Ascending aorta (tissue), 2 donors: ENCODE measurements at places on chromosomes 16 and 17. TPM values are rescaled to one million over a fixed set of nuclear protein-coding genes. Genes with fewer than 3 reads are reported as not detected.

DNA sequence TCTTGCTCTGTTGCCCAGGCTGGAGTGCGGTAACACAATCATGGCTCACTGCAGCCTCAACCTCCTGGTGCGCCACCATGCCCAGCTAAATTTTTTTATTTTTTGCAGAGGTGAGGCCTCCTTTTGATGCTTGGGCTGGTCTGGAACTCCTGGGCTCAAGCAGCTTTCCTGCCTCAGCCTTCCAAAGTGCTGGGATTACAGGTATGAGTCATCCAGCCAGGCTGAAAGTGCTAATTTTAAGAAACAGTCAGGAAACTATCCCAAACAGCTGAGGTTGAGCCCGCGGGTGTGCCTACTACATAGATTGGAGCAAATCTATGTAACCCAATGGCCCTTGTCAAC is 738 bp upstream of the XPO6 start:
- peaks cover 11% of the 10 kb centered on the region for H3K4me1 ChIP-seq
- DNase-seq, result no peak
- peak overlapping the region; percentile 86 for H3K27ac ChIP-seq
- no peaks in the 10 kb centered on the region for H3K27me3 ChIP-seq
- no peaks in the 10 kb centered on the region for H3K36me3 ChIP-seq

- no peaks in the 10 kb centered on the region for H3K4me1 ChIP-seq
- no peaks in the 10 kb centered on the region for H3K36me3 ChIP-seq
- no peaks in the 10 kb centered on the region for H3K27me3 ChIP-seq
- H3K27ac ChIP-seq, result no peak overlapping the region
These were observed 139.5 kb downstream of the MSI2 start for GRCh38 chr17:57395721-57396321.

GRCh38 chr16:29814592-29814991 is 1.4 kb upstream of the PAGR1 start:
- no peak overlapping the region for H3K4me3 ChIP-seq
- H3K27ac ChIP-seq, result peak overlapping the region; percentile 88
- no peaks in the 10 kb centered on the region for H3K27me3 ChIP-seq
- peaks cover 51% of the 10 kb centered on the region for H3K4me1 ChIP-seq
- no peak for DNase-seq

DNA sequence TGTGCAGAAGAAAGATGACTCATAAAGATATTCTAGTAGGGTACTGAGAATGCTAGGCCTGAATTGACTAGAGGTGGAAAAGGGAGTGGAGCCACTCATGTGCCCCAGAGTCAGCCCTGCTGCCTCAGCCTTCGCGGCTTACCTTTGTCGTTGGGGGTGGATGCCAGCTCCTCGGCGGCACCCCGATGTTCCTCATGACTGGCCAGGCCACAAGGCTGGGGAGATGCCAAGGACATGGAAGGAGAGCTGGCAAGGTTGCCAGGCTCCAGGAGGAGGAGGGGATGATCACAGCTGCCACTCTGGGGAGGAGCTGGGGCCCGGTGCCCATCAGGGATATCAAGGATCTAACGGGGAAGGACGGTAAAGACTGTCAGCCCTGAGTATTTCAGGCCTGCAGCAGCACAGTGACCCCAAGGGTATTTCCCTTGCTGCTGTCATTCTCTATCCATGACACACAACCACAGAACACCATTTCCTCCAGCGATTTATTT is 9.7 kb upstream of the SLC35B1 start:
- H3K36me3 ChIP-seq, result peaks cover 70% of the 10 kb centered on the region
- H3K4me3 ChIP-seq, result no peak overlapping the region
- no peak overlapping the region for H3K27ac ChIP-seq
- no peak for DNase-seq
- no peaks in the 10 kb centered on the region for H3K27me3 ChIP-seq

- no peaks in the 10 kb centered on the region for H3K27me3 ChIP-seq
- peaks cover 11% of the 10 kb centered on the region for H3K4me1 ChIP-seq
These were observed 2.2 kb downstream of the CRISPLD2 start for GRCh38 chr16:84821728-84822689.

GRCh38 chr17:10309003-10309974 is 63.5 kb downstream of the MYH13 start:
- no peaks in the 10 kb centered on the region for H3K4me1 ChIP-seq
- H3K4me3 ChIP-seq, result no peak overlapping the region
- H3K27ac ChIP-seq, result no peak overlapping the region
- H3K27me3 ChIP-seq, result no peaks in the 10 kb centered on the region

DNA sequence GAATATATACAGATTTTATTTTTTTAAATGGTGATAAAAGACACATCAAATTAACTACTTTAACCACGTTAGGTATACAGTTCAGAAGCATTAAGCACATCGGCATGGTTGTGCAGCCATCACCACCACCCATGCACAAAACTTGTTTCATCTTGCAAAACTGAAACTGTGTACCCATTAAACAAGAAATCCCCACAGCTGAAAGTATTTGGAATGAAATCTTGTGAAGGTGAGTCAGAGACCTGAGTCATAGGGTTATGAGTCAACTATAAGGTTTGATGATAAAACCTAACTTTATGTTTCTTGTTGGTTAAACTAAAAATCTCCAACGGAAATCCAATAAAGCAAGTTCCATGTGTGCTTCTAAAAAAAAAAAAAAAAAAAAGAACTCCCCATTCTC is 561.6 kb upstream of the PSMD7 start:
- no peaks in the 10 kb centered on the region for H3K27me3 ChIP-seq
- no peak overlapping the region for H3K27ac ChIP-seq
- no peaks in the 10 kb centered on the region for H3K36me3 ChIP-seq
- no peak for DNase-seq

DNA sequence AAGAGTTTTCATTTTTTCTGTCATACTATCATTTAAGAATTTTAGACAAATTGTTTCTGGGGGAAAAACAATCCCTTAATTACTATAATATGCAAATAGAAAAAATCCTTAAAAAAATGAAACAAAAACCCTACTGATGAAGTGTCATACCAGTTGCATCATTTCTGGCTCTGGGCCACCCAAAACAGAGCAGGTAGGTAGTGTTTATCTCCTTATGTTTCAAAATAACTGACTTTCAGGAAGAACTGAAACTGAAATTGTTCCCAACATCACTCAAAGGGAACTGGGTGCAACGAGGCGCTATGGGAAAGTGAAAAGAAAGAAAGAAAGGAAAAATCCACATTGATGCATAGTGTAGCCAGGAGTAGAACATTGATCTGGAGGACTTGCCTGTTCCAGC is 653.1 kb upstream of the SOX9 start:
- no peak overlapping the region for H3K27ac ChIP-seq
- no peaks in the 10 kb centered on the region for H3K36me3 ChIP-seq
- H3K4me1 ChIP-seq, result no peaks in the 10 kb centered on the region

DNA sequence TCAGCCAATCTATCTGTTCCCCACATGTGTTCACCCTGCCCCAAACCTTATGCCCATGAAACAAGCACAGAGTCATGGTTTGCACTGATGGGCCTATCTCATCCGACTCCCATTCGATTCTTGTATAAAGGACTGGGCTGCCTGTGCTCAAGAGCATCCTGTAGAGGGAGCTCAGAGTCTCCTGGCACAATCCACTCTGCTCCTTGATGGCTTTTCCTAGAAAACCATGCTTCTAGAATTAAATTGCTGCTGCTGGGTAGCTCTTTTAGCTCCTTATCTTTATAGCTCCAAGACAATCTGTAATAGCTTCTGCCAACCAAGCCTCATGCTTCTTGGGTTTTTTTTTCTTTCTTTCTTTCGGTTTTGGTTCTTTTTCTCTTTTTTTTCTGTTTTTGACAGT is 9.7 kb downstream of the ZNF19 start:
- no peak for DNase-seq
- H3K4me1 ChIP-seq, result no peaks in the 10 kb centered on the region
- peaks cover 42% of the 10 kb centered on the region for H3K36me3 ChIP-seq
- no peak overlapping the region for H3K4me3 ChIP-seq
- H3K27me3 ChIP-seq, result no peaks in the 10 kb centered on the region
- H3K27ac ChIP-seq, result no peak overlapping the region

The DEXI gene
- total RNA-seq, result 94.2 TPM
